ENCODE measurements at places on chromosomes 5 and 9.

GRCh38 chr9:93257808-93258331, 73.9 kb downstream of the WNK2 start:
- no peak for DNase-seq

DNA sequence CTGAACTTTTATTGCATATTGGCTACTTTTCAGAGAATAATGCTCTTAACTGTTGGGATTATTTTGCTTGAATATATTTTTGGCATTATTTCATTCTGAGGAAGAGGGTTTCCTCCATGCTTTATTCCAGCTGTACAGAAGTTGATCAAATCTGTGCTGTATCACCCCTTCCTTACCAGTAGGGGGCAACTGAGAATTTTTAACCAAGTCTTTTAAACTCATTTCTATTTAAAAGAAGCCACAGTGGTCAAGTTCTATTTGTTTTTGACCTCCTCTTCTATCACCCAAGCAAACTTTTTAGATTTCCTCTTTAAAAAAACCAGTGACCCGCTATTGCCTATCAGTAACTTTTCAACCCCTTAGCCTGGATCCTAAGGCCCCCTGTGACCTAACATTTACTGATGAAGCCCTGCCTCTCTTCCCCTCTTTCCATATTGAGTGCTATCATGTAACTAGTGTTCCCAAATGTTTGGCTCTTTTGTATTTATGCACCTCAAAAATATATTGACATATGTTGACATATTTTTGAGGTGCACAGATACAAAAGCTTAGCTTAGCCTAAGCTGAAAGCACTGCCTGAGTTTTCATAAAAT, 80.6 kb downstream of the FBXO4 start:
- DNase-seq = peak; percentile 30

GRCh38 chr5:138230981-138231589, 18.0 kb upstream of the CDC23 start:
- peak; percentile 1 for DNase-seq

DNA sequence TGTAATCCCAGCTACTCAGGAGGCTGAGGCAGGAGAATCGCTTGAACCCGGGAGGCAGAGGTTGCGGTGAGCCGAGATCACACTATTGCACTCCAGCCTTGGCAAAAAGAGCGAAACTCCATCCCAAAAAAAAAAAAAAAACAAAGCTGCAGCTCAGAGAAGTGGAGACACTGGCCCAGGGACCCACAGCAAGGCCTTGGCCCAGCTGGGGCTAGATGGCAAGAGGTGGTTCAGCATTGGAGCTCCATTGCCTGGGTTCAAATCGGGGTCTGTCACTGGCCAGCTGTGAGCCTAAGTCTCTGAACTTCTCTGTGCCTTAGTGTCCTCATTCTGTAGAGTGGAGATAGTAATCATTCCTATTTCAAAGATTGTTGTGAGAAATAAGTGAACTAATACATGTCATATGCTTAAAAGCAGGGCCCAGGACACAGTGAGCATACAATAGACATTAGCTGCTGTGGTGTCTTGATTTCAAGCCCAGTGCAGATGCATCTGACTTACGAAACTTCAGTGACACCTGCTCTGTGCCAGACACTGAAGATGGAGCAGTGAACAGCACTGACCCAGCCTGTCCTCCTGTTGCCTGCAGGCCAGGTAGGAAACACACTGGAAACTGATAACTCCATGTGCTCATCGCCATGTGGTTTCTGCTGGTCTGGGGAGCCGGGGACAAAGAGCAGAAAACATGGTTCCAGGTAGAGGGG, 127.7 kb downstream of the C9orf50 start:
- DNase-seq = no peak

DNA sequence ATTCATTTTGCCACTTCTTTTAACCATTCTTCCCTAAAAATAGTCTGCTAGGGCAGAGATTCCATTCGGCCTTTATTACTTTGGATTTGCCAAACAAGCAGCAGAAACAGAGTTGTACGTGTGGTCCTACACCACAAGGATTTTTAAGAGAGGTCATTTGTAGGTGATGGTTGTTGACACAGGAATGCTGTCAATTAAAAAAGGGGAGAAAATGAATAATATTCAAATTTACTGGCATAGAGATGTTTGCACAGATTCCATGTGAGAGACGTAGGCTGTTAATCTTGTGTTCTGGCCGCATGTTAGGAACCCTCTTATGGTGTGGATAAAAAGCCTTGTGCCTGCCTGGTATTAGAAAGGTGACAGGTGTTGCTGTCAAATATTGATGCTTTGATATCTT, 34.9 kb downstream of the TRIO start:
- DNase-seq = no peak

GRCh38 chr5:5649641-5650040, 227.2 kb downstream of the ICE1 start:
- DNase-seq = no peak

GRCh38 chr9:11320989-11321388, 708.2 kb upstream of the PTPRD start:
- no peak for DNase-seq

DNA sequence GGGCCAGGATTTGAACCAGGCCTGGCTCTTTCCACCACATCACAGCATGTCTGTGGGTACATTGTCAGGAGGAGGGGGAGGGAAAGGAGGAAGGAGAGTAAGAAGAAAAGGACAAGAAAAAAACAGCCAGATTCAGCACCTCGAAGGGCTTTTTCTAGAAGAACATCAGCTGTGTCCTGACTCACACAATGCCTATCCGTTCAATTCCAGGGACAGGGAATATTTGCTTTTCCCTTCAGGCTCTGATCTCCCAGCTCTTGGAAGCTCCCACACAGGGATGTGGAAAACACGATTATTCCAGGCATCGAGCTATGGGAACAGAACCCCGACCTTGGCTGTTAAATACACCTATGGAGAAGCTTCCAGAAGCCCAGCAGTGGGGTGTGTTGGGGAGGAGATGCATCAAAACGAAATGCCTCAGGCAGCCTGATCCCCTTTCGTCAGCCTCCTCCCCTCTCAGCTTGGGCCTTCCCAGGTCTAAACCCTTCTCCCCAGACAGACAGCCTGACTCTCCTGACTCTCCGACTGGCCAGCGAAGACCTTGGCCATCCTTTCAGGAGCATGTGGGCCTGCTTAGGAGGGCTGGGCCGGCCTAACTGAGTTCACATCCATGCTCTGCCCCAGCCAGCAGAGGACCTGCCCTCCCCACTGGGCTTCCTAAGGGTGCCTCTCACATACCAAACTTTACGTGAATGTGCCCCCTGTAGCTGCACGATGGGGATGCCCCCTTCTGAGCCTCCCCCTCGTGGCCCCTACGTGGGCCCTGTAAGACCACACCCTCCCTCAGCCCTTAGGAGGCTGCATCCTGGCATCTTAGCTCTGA, 54.4 kb downstream of the NEURL1B start:
- DNase-seq = no peak

DNA sequence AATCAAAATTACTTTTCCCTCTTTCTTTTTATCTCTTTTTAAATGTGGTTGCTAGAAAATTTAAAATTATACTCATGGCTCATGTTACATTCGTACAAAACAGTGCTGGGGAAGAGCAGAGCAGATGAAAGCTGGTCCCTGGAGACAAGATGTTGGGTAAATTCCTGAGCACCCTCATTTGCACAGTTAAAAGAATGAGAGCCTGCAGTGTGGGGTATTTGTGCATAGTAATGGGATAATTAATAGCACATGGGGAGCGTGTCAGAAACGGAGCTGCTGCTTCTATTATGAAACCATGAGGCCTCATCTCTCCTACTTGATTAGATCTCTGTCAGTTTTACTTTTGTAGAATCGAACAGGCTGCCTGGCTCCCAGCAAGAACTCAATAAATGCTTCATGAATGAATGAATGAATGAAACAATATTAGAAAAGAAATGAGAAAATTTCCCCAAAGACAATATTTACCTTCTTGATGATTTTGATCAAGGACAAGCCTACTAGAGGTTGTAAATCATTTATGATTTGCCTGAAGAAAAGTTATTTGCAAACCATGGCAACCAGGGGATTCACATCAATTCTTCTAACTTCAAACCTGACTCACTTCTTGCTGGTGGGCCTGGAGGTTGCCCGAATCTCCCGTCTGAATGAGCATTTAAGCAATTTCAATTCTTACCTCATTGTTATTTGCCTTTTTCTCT, 177.2 kb upstream of the TUT7 start:
- DNase-seq = no peak

DNA sequence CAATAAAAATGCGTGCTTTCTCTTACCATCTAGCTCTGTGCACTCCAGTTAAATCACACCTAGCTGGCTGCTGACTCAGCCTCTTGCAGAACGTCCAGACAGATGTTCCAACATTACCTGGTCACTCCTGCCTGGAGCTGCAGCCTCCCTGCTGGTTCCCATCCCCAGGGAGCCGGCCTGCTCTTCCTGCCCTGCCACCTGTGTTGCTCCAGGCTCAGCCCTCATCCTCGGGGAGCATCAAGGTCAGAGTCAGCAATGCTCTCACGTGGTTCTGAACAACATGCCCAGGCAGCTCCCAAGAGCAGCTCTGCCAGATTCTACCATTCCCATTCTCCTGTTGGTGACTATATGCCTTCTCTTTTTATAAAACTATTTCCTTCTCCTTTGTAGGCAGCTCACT, 81.3 kb downstream of the GADD45G start:
- DNase-seq = peak; percentile 93

DNA sequence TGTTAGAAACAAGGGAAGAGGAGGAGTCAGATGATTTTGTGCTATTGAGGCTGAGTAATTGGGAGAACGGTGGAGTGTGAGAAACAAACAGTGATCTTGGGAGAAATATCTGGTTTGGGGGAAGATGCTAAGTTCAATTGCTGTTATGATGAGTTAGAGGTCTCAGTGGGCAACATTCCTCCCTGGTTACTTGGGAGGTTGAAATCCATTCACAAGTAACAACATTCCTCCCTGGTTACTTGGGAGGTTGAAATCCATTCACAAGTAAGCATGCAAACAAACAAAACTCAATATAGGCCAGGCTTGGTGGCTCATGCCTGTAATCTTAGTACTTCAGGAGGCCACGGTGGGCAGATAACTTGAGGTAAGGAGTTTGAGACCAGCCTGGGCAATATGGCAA, 38.7 kb downstream of the AGXT2 start:
- DNase-seq = no peak

GRCh38 chr9:90107040-90107725, 502.4 kb downstream of the GADD45G start:
- DNase-seq = peak; percentile 58

GRCh38 chr5:136526791-136527190, 161.4 kb upstream of the TRPC7 start:
- DNase-seq = no peak

DNA sequence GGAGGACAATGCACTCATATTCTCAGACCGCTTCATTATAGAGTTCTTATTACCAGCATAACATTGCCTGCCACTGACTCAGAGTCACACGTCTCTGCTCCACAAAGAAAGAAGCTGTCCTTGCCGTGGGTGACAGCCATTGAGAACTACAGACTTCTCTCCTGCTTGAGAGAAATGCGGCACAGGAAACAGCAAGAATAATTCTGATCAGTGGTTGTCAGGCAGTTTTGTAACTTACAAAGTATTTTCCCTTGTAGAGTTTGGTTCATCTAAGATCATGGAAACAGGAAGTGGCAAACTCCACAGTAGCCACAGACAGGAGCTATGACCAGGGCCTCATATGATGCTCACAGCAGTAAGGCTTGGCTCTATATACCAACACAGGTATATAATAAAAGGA, 47.0 kb downstream of the KCNV2 start:
- no peak for DNase-seq

- no peak for DNase-seq
Observed at GRCh38 chr9:107064378-107064777, 201.4 kb downstream of the ZNF462 start.

- DNase-seq = peak; percentile 92
Observed at GRCh38 chr5:175729829-175730277, 72.0 kb downstream of the HRH2 start.

- DNase-seq = no peak
Observed at GRCh38 chr9:38642951-38643814, 22.8 kb upstream of the ANKRD18A start.

GRCh38 chr5:168790671-168791250, 211.6 kb upstream of the PANK3 start:
- DNase-seq = no peak

DNA sequence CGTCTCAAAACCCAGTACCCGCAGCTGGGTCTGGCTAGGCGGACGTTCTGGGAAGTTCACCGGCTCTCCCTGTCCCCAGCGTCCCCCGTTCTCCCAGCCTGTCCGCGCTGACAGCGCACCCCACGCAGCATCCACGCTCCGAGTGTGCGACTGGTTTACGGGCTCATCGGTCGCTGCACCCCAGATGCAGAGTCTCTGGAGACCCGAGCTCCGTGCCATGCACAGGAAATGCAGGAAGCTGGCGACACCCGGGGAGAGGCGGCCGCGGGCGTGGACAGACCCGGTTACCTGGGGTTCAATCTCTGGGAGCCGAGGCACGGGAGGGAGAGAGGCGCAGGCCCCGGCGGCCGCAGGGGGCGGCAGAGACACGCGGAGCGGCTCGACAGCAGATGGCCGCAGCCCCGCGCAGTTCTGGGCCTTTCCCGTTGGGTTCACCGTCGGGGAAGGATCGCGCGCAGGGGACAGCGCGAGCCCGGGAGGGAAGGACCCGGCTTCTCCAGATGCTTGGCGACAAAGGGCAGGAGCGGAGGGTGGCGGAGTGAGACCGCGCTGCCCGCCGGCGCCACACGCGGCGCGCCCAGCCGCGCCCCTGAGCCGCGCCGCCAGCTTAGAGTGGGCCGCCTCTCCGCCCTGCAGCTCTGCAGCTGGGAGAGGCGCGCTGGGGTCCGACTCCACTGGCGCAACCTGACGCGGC, 558 bp downstream of the SHROOM1 start:
- DNase-seq = peak; percentile 71

DNA sequence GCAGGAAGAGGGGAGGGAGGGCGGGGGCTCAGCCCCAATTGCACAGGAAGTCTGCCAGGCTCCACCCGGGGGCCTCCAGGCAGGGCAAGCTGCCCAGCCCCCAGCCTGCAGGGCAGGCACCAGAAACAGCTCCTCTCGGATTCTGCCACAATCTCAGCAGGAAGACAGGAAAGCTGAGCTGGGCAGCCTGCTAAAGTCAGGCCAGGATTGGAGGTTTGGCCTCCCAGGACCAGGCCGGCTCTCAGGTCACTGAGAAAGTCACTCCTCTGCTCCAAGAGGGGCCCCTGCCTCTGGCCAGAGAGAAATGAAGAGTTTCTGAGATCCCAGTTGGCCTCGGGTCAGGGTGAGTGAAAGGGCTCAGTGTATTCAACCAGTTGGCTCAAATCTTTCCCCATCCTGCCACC, 54.6 kb upstream of the STXBP1 start:
- no peak for DNase-seq

- DNase-seq = no peak
Observed at GRCh38 chr9:73155377-73155776, 3.7 kb downstream of the ANXA1 start.

DNA sequence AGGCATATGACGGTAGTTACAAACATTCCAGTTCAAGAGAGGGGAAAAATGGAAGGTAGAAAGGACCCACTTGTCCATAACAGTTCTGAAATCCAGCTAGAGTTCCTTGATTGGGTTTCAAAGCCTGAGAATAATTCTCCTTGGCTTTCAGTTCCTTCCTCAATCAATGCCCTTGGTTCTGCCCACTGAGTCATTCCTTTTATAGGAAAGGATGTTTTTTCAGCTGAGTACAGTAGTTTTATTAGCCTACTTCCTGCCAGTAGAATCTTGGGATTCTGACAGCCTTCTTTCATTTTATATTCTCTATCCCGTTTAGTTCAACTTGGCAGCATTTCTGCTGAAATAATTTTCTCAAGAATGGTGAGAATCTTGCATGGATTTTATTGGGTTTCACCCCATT, 386.9 kb upstream of the SMC2 start:
- DNase-seq = no peak

Data from NCI-H1417 (cell line).